ENCODE measurements at places on chromosomes 4 and X.

GRCh38 chr4:144374065-144374464, 233.5 kb upstream of the GYPA start:
- DNase-seq, result no peak

GRCh38 chrX:3075959-3076358, 34.7 kb downstream of the ARSF start:
- DNase-seq, result no peak

GRCh38 chr4:7557456-7557855, 122.7 kb upstream of the PSAPL1 start:
- no peak for DNase-seq

DNA sequence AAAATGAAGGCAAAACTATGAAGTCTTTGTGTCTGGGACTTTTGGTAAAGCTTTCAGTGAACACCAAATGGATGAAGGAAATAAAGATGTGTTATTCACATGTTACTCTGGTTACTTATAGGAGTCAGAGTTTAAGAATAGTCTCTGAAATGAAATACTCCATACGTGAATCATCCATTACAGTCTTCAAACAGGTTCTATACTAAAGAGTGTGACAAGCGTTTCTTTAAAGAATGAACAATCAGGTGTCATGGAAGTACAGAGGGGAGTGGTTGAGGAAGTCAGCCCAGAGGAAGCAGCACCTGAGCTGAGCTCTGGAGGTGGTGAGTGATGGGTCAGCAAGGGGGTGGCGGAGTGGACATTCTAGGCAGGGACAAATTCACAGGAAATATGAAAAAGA, 41.8 kb upstream of the SORBS2 start:
- no peak for DNase-seq

DNA sequence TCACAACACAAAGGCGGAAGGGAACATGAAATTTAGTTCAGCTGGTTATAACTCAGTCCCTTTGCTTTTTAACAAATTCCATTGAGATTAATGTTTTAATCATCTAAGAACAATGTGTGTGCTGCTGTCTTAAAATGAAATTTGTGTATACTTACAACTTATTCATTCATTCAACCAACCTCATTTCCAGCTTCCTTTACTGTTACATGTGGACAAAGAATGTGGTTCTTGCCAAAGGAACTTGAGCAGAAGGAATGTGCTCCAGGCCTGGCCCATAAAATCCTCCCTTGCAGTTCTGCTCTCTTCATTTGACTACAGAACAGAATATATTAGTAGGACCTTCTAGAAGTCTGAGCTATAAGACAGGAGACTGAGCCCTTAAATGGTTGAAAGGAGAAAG, 176.8 kb upstream of the GLRA2 start:
- no peak for DNase-seq

DNA sequence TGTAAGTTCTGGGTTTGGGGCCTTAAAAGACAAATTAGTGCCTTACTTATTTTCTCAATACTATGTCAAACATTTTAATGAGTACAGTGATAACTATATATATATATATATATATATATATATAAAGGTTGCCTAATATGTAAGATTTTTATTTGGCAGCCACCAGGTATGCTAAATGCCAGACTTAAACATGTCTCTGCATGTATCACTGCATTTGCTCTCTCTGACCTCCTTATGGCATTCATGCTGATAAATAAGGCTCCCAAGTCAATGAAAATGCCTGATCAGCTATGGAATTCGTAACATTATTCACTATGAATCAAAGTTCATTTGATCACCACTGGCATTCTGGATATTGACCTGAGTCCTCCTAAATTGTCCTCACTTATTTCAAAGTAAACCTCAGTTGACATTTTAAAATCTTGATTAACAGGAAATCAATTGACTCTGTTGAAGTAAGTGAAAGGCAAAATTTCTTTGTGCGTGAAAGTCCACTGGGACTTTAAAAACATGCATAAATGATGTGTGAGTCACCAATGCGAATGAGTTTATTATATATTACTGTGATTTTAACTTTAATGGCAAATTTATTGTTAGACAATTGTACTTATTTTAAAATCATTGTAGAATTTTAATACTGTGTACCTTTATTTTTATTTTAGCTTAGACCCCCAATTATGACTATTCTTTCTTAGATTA, 29.2 kb upstream of the AREG start:
- no peak for DNase-seq

GRCh38 chr4:37953620-37954293, 6.4 kb upstream of the PTTG2 start:
- no peak for DNase-seq

DNA sequence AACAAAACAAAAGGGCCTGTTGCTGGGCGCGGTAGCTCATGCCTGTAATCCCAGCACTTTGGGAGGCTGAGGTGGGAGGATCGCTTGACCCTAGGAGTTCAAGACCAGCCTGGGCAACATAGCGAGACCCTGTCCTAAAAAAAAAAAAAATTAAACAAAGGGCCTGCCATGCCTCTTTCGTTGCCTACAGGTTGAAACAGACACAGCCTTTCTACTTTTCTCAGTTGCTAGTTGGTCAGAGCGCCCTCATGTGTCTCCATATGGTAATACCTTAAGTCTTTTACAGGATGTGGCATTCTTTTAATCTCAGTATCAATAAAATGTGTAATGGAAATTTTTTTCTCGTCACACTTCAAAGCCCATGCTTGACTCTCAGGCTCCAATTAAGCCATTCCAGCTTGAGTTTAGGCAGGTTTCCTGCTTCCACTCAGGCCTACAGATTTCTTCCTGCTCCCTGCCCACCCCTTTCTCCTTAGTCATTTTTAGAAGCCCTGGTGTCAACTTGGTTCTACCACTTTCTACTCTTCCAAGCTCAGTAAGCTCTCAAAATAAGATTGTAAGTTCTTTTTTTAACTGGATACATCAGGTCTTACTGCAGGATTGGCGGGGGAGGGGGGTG, 4.6 kb upstream of the SOWAHD start:
- no peak for DNase-seq

DNA sequence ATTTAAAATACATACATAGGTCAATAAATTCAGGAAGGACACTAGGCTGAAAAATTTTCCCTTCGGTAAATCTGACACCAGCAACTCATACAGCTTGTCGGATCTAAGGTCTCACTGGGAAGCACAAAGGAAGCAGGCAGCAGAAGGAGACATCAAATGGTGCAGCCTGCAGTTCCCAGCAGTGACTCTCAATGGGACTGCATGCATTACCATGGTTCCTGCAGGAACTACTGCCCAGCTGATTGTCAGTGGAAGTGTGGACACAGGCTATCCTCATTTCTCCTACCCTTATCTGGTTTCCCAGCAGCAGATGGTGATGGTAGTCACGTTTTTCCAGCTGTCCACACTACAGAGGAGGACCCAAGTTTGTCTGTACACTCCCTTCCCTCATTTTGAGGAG, 113.3 kb downstream of the PPP1R2C start:
- no peak for DNase-seq

DNA sequence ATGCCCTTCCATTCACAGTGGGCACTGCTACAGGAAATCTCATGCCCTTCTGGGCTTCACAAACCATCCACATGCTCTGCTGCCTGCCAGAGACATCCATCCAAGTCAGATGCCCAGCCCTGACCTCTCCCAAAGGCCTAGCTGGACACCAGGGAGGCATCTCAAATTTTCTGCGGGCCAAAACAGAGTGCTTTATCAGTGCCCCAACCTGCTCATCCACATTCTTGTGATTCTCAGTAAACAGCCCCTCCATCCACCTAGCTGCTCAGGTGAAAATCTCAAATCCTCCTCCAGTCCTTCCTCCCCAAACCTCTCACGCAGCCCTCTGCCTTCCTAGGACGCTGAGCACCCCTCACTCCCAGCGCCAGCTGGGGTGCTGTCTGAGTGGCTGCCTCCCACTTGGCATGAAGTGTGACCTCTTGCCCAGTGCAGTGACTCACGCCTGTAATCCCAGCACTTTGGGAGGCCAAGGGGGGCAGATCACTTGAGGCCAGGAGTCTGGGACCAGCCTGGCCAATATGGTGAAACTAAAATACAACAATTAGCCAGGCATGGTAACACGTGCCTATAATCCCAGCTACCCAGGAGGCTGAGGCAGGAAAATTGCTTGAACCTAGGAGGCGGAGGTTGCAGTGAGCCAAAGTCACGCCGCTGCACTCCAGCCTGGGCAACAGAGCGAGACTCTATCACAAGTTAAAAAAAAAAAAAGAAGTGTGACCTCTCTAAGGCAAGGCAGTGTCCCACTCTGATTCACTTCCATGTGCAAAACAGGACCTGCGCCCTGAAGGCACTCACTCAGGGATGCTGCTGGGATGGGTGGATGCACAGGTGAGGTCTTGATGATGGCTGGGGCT, 1.7 kb upstream of the AFAP1 start:
- no peak for DNase-seq

DNA sequence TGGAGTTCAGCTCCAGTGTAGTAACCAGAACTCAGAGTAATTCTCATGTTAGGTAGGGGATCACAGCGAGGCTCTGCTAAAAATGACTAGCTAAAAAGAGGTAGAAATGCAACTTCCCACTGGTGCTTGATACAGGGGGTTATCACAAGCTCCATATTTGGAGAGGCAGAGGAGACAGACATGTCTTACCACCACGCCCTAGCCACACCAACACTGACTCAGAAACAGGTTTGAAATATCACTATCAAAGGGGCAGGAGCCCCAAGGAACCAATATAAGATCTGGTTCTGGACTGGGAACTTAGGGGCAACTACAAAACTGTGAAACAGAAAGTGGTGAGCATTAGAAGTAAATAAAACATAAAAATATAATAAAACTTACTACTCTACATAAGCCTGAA, 62.9 kb downstream of the IQCM start:
- no peak for DNase-seq

GRCh38 chr4:74005528-74005927, 7.1 kb upstream of the CXCL5 start:
- no peak for DNase-seq

DNA sequence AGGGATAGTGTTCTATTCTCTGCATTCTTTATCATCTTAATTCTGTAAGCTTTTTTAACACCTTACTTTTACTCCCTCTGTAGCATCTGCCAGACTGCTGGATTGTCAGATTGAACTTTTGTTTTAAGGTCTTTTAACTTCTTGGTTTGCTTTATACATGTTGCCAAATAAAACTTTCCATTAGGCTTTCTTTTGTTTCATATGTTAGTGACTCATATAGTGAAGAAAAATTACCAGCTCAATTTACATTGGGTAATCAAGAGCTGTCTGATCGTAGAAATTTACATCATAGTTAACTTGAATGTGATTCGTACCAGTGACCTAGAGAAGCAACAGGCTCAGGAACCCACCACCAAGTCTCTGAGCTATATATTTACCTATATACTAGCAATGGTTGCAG, 28.5 kb upstream of the KLHL4 start:
- no peak for DNase-seq

GRCh38 chr4:26721685-26722084, 137.8 kb downstream of the TBC1D19 start:
- no peak for DNase-seq

GRCh38 chrX:101368800-101369199, 17.2 kb downstream of the BTK start:
- DNase-seq, result no peak

DNA sequence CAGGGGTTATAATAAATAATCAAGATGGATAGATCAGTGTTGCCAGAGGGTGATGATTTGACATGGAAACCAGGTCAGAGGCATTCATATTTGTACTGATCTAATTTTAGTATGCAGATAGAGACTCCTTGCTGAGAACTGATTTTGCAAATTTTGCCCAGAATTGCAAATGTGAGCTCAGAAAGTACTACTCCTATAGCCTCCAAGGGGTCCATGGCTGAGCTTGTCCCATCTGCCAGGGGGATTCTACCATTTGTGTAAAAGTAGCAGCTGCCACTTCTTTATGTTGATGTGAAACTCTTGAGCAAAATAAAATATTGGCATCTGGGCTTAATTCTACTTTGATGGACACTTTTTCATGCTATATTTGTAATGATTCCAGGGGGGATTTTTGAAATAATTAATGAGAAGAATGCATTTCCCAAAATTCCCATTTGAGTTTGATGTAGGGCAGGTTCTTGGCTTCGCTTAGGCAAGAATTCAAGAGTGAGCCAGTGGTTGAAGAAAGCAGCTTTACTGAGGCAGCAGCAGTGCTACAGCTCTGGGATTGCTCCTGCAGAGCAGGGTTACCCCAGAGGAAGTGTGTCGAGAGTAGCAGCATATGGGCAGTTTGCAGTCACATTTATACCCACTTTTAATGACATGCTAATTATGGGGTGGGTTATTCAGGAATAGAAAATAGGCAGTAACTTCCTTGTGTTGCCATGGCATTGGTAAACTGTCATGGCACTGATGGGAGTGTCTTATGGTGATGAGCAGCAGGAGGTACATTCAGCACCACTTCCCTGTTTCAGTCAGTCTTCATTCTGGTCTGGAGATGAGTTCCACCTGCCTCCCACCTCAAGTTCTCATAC, 38.7 kb upstream of the DCLK2 start:
- no peak for DNase-seq

GRCh38 chr4:8047837-8048678, 108.4 kb upstream of the AFAP1 start:
- DNase-seq, result no peak

- no peak for DNase-seq
Measured at GRCh38 chrX:17718649-17719165, 18.6 kb upstream of the SCML1 start.

DNA sequence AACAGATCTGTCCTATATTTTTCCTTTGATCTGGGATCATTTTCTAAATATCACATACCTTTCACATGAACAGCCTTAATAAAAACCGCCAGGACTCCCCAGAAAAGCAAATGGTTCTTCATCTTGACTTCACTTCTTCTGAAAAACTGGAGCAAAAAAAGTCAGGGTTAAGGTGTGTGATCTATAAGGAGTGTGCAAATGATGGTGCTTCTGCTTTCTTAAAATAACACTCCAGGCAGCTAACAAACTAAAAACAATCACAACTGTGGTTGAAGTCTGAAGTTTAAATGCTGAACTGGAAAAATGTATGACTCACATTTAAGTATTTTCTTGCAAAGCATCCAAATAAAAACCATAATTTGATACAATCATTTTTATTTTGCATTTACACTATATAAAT, at the start of gene JCHAIN:
TSS of gene JCHAIN (minus strand) at position 140 of the 400 bp plus-strand sequence. CDS start at position 122, 18 bp downstream.
- no peak for DNase-seq

DNA sequence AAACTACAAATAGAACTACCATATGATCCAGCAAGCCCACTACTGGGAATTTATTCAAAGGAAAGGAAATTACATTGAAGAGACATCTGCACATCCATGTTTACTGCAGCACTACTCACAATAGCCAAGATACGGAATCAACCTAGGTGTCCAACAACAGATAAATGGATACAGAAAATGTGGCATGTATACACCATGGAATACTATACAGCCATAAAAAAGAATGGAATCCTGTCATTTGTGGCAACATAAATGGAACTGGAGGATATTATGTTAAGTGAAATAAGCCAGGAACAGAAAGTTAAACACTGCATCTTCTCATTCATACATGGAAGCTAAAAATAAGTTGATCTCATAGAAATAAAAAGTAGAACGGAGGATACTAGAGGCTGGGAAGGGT, 58.1 kb downstream of the RPS3A start:
- no peak for DNase-seq

- DNase-seq, result no peak
Measured at GRCh38 chr4:188930822-188931221, 791.6 kb downstream of the TRIML1 start.

- no peak for DNase-seq
Measured at GRCh38 chr4:2787230-2788100, 5.4 kb upstream of the SH3BP2 start.

Measured in esophagus squamous epithelium (tissue), 5 donors.